Neural progenitor cell (in vitro differentiated cells): ENCODE measurements at places on chromosomes 7 and 10.

- no peak for DNase-seq
Observed at GRCh38 chr10:11568578-11568977, 42.9 kb downstream of the USP6NL start.

DNA sequence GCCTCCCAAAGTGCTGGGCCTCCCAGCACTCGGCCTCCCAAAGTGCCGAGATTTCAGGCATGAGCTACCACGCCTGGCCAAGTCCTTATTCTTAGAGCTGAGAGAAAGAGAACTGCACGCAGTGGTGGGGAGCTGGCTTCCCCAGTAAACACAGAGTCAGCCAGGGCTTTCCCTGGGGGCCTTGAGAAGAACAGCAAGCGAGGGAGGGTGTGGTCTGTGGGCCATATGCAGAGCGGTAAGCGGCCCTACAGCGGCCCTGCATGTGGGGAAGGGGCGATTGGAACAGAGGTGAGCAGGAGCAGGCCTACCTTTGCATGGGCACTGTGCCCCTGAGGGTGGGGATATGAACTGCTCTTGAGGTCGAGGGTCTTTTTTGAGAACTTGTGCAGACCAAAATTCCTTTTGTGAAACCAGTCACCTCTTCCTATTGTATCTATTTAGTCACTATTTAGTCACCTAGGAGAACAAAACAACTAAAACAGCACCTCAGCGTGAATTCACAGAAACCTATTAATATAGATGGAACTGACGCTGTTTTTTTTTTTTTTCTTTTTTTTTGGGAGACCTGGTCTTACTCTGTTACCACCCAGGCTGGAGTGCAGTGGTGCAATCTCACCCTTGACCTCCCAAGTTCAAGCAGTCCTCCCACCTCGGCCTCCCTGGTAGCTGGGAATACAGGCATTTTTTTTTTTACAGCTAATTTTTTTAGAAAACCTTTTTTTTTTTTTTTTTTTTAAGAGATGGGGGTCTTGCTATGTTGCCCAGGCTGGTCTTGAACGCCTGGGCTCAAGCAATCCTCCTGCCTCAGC, 36.9 kb upstream of the SH2D4B start:
- DNase-seq, result no peak

DNA sequence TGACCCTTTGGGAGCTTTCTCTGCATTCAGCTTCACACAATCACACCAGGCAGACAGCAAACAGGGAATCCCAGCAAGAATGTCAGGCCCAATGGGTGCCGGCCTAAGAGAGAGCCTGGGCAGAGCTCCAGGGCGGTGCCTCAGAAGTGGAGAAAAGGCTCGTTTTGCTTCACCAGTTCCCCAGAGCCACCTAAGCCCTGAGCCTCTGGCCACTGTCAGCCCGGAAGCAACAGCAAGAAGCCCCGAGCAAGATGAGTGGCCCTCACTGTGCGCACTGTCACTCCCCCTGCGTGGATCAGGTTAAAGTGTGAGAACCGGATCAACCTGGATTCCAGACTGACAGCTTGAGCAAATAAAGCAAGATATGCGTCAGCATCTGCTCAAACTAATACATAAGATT, 14.7 kb downstream of the CNPY1 start:
- DNase-seq, result peak; percentile 74

- DNase-seq, result no peak
Observed at GRCh38 chr10:129945941-129946760, 17.9 kb downstream of the EBF3 start.

GRCh38 chr7:98963305-98963704, 85.0 kb downstream of the TRRAP start:
- DNase-seq, result no peak

DNA sequence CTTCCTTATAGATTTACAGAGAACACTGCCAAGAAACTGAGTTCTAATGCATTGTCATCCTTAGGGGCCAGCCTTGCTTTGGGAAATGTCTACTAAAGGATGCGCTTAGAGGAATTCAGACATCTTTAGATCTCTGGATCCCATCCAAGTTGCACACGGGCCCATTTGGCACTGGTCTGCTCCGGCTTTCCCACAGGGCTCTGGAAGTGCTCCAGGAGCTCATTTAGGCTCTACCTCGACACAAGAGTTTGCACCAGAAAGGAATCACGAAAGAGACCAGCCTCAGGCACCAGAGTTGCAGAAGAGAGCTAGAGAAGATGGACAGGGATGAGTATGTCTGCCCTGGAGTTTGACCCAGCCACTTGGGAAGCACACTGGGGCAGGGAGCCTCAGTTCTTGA, 150.1 kb upstream of the TMEM72 start:
- DNase-seq, result no peak

DNA sequence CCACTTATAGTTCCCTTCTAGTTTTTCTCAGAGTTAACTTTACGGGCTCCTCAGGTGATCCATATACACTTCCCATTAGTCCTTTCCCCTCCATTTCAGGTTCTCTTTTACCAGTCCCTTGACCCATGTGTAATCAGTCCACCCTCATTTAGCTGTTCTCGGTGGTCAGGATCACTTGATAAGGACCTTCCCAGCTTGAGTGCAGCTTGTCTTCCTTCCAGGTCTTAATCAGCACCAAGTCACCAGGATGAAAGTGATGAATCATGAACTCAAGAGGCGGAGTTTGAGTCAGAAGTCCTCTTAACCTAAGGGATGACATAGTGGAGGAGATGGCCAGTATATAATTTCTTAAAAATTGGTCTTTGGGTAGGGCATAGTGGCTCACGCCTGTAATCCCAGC, 63.1 kb upstream of the CNTNAP2 start:
- no peak for DNase-seq
